ENCODE measurements at places on chromosomes 11 and 22.
A peak's percentile ranks its signal among the peaks of the same experiment; 100 is the strongest.

GRCh38 chr22:36452250-36452977, 29.0 kb downstream of the TXN2 start:
- DNase-seq = no peak

DNA sequence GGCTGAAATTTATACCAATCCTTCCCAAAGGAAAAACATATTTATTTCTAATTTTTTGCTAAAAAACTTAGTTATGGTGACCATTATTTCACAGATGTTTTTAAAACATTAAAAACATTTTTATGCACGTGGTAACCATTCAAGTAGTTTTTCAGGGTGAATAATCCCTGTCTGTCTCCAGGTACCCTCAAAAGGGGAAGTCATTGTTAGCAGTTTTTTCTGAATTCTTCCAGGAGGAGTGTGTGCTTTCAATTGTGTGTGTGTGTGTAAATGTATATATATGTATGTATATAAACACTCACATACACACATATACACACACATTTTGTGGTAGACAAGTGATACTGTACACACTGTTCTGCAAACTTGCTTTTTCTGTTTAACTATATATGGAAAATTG, 43.9 kb downstream of the MIAT start:
- no peak for DNase-seq

GRCh38 chr11:116861539-116861938, 24.1 kb upstream of the APOA1 start:
- no peak for DNase-seq

DNA sequence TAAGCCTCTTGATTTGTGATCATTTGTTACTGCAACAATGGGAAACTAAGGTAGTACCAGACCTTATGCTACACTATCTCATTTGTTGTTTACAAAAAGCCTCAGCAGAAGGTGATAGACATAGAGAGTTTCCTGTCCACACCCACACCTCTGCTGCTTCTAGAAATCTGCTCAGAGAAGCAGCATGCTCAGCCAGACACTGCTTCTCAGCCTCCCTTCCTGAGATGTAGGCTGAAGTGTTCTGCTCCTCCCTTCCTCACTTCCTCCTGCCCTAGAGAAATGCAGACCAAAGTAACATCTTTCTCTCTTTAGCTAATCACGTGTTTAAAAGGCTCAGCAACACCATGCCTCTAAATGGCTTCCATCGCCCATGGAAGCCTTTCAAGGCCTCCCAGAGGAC, 88.4 kb downstream of the SLC1A2 start:
- DNase-seq = peak; percentile 12

- DNase-seq = no peak
Measured at GRCh38 chr22:43160497-43161126, 9.3 kb downstream of the TSPO start.

- DNase-seq = no peak
Measured at GRCh38 chr11:3138178-3139085, 26.7 kb downstream of the OSBPL5 start.

GRCh38 chr11:76669901-76670484, 554 bp downstream of the LRRC32 start:
- DNase-seq = no peak

GRCh38 chr11:59145534-59145933, 2.9 kb downstream of the FAM111A start:
- DNase-seq = no peak

DNA sequence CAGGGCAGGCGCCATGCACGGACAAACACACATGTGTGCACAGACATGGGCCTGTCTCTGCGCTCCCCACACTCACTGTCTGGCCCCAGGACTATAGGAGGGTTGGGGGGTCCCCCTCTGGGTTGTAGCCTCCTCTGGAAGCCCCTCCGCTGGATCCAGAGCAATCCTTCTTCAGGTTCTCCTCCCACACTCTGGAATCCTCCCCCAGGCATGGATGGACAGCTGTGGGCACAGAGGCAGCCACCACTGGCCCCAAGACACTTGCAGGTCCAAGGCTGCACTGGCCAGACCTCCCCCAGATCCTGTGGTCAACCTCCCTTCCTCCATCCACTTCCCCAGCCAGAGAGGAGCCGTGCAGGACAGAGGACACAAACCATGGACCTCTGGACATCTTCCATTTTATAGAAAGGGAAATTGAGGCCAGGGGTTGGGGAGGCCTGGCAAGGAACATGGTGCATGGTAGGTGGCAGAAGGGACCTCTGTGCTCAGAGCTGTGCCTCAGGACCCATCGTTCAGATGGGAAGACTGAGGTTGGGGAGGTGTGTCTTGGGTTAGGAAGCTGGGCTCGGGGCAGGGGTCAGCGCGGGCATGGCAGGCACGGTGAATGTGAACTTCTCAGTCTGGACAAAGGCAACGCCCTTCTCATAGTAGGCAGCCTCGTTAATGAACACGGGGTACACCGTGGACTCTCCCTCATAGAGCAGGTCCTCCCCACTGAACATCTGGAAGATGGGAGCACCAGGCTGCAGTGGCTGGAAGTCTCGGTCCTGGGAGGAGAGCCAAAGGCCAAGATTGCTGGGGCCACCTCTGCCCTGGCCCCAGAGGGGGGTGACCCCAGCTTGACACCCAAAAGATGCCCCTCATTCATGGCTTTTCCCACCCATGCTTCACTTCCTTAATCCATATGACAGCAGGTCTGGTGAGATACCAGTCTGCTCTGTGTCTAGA, 2.9 kb upstream of the TBX10 start:
- DNase-seq = no peak

GRCh38 chr22:46113110-46113909, 37.0 kb upstream of the PPARA start:
- DNase-seq = no peak

DNA sequence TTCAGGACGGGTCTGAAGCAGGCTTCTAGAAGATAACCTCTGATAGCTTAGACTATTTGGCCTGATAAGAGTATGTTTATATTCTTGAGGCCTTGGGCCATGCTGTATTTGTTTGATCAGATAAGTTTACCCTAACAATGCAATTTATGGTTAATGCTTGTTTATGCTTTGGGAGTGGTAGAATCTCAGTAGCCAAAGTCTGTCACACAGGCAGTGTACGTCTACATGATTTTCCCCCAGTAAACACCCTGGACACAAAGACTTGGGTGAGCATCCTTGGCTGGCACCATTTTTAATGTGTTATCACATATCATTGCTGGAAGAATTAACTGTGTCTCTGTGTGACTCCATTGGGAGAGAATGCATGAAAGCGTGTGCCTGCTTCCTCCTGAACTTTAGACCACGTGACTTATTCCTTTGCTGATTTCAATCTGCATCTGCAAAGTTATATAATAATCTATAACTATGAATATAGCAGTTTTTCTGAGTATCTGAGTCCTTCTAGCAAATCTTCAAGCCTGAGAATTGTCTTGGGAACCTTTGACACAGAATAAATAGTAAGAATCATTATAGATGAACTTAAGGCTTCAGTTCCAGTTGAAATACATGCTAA, 172.4 kb downstream of the CASP12 start:
- no peak for DNase-seq

GRCh38 chr22:49678842-49679170, 148.9 kb downstream of the BRD1 start:
- DNase-seq = no peak

DNA sequence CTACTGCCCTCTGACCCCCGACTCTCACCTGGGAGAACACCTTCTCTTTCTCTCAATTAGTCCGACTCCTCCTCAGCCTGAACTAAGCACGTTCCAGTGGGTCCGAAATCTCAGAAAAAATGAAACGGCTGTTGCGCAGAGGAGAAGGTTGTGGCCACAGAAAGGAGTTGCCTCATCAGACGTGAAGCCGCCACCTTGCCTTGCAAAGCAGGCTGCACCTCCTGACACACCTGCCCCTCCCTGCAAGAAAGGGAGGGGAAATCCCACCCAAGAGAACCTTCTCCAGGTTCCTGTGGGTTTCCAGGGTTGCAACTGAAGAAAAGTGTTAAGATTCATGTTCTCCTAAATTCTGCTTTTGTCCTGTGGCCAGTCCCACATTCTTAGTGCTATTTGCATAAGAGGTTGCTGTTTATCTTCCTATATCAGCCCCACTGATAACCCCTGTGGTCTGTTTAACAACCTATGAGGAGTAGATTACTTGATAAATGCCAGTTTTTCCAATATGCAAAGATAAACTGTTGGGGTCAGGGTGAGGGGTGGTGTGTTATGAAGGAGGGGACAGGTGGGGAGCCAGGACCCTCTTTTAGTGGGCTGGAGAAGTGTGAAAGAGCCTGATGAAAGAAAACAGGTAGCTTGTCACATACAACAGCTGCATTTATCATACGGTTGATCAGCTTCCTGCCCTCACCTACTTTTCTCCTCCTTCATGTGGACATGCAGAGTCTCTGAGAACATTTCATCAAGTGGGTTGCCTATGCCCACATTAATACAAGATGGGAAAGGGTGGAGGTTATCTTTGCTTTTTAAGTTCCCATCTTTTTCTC, 18.2 kb downstream of the ZBTB16 start:
- no peak for DNase-seq

- DNase-seq = no peak
Measured at GRCh38 chr11:95799546-95799945, 9.2 kb downstream of the CEP57 start.

DNA sequence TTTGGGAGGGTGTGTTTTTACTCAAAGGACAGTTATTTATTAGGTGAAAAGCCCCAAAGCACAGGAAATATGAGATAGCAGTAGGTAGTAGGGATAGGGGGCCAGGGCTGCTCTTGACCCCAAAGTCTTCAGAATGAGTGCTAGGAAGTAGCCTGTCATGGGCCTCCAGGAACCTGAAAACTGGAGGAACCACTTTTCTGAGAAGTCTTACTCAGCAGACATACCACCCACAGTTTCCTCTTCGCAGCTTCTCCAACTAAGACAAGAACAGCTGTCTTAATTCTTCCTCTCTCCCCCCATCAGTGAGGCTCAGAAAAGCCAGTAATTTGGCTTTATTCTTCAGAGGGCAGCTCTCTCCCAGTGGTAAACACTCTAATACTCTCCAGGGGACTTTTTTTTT, 84.0 kb upstream of the CTSC start:
- peak; percentile 4 for DNase-seq

DNA sequence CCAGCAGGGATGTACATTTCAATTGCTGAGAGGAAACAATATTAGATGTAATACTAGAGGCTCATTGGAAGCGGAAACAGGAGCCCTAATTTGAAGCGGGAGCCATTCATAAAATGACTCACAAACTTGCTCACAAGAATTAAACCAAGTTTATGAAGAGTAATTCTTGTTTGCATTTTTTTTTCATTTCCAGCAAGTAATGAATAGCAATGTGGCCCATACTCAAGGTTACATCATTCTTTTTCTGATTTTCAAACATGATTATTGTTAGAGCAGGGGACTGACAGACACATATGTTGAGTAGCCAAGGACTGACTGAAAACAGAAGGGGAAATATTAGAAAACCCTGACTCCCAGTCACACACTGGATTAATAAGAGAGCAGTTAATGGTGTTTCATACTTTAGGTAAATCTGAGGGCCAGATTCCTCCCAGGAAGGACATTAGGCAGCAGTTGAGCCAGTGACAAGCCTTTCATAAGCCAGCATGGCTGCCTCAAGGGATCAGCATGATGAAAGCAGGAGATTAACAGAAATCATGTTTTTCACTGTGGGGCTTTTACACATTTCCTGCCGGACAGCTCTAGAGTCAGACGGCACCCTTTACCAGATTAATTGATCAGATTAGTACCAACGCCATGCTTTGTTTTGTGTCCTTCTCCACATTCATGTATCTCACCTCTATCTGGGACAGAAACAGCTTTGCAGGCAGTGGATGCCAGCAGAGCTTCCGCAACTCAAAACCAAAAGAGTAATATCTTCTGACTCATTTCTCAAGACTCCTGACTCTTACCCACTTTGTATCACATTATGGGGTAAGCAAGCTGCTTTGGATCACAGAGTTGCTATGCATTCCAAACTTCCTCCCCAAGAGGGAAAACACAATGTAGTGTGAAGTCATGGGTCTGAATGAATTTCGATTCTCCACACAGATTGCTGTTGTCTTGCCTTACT, 831.6 kb downstream of the KCNA4 start:
- no peak for DNase-seq

GRCh38 chr11:83827940-83828554, 541.9 kb upstream of the CCDC90B start:
- no peak for DNase-seq

DNA sequence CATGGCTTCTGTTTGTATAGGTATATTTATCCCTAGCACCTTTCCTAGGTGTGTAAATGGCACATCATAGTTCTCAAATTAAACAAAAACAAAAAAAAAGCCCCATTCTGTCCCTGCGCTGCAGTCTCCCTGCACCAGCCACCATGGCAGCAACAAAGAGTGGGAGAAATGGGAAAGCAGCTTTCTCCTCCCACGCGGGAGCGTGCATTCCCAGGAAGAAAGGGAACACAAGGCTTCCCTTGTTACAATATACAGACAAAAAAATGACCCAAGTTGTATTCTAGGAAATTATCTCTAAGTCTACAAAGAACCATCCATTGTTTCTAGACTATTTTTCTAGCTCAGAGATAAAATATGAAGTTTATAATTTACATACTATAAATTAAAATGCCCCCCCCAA, 16.1 kb upstream of the TMPRSS5 start:
- DNase-seq = no peak

DNA sequence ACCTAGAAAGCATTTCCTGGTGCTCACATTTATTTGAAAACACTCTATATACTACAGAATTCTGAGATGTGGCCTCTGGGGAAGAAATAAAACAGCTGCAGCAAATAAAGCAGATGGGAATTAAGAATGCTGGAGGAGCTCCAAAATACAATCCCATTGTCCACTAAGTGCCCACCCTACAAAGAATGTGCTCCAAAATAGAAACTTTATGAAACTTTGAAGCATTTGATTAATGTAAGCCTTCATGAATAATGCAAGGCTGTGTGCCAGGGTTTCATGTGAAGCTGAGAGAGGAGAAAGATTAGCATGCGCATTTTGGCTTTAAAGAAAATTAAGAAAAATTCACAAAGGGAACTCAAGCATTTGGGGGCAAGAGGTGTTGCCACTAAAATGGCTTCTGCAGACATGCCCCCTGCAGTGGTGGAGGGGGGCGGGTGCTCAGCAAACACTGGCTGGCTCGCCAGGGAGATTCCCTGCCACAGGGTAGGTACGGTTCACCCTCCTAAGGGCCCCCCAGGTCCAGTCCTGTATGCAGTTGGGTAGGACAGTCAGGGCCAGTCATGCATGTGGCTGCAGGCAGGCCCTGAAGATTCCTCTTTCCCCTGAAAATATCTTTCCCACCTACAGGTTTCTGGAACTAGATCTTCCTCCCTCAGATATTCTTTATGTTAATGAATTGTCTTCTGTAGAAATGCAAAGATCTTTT, 46.6 kb upstream of the RCN1 start:
- DNase-seq = no peak

Measured in stimulated activated CD4-positive, alpha-beta T cell treated with anti-CD3 and anti-CD28 coated beads, Interleukin-1b, Interleukin-23, amount 100 ng/mL, for 1 hour (primary cell).